Hippocampal formation (tissue), 2 donors: ENCODE measurements at places on chromosomes 2 and 18.

DNA sequence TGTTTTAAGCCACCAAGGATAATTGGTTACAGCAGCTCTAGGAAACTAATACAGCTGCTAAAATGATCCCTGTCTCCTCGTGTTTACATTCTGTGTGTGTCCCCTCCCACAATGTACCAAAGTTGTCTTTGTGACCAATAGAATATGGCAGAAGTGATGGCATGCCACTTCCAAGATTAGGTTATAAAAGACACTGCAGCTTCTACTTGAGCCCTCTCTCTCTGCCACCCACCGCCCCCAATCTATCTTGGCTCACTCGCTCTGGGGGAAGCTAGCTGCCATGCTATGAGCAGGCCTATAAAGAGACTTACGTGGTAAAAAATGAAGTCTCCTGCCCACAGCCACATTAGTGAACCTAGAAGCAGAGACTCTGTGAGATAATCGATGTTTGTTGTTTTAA is 3.5 kb upstream of the IL1F10 start:
- no peak for DNase-seq

GRCh38 chr18:50687491-50687890 is 127.6 kb downstream of the MAPK4 start:
- no peak for DNase-seq

DNA sequence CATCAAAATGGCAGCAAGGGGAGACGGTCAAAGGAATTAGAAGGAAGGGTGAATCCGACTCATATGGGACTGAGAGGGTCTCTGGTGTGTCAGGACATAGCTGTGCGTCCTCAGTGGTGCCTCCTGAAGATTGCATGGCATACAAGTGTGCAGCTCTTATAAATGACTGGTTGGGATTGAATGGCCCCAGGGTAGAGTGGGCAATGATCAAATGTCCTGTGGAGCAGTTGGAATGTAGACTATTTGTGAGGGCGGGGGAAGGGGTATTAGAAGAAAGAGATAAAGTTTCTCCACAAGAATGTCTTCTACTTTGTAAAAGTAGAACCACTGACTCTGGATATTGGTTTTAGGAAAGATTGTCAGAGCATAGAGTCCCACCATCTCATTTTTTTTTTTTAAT is 24.6 kb downstream of the CTLA4 start:
- DNase-seq, result no peak

- DNase-seq, result no peak
These were observed 84.1 kb downstream of the EPAS1 start for GRCh38 chr2:46381263-46381849.

- DNase-seq, result no peak
These were observed 132.0 kb downstream of the VWC2L start for GRCh38 chr2:214542866-214543265.

GRCh38 chr2:28581312-28581711 is 85.5 kb downstream of the PLB1 start:
- DNase-seq, result no peak

- DNase-seq, result no peak
These were observed 40.4 kb upstream of the RBM44 start for GRCh38 chr2:237758185-237758584.

- no peak for DNase-seq
These were observed 211.4 kb upstream of the CCDC150 start for GRCh38 chr2:196427986-196428634.

GRCh38 chr18:79738581-79739439 is 58.9 kb upstream of the KCNG2 start:
- peak; percentile 6 for DNase-seq

DNA sequence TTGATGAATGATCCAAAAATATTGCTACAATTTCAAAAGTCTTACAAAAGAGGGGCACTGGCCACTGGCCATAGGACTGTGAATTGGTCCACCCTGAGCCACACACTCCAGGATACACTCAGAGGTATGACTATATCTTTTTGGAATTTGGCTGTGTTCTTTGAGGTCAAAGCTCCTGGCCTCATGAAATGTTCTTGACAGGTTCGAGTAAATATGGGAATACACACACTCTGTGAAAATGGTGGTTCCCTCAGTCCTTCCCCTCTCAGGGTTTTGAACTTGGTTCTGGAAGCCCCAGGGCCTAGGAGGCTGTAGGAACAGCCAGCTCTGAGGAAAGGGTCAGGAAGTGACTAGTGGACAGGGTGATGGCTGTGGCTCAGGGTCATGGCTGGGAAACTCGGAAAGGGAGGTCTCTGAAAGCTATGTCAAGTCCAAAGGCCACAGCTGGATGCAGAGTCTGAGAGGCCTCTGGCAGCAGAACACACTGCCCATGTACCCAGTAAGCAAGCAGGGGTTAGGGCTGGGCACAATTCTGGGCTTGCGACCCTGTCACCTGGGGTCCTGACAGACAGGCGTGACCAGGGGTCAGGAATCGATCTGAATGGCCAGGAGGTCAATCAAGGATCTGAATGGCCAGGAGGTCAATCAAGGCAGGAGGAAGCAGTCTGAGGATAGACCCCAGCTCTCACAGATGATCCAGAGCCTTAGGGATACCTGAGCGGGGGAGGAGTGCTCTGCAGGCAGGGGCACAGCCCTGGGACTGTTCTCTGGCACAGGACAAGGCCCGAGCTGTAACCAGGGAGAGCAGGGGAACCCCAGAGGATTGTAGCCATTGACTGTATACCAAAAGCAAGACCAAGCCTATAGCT is 223.4 kb upstream of the SMAD2 start:
- no peak for DNase-seq

- no peak for DNase-seq
These were observed 43.6 kb upstream of the IHH start for GRCh38 chr2:219104107-219105035.

GRCh38 chr18:54561706-54562267 is 29.3 kb upstream of the DYNAP start:
- no peak for DNase-seq

DNA sequence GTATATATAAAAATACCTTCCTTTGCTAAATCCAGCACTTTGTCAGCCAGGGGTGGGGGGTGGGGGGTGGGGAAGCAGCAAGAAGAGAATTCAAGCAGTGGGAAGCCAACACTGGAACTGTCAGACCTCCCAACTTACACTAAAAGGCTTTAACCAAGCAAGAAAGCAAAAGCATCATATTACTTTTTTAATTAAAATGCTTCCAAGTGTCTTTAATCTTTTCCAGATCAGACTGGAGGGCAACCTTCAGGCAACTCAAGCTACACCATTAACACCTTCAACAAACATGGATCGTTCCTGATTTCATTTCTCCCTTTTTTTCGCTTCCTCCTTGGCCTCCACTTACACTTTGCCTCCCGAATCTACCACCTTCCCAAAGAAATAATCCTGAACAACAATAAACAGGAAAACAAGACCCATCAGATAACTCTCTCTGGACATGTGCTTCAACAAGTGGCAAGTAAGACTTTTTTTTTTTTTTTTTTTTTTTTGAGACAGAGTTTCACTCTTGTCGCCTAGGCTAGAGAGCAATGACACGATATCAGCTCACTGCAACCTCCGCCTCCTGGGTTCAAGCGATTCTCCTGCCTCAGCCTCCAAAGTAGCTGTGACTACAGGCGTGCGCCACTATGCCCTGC is 35.5 kb downstream of the ZNF521 start:
- DNase-seq, result no peak

- no peak for DNase-seq
These were observed 165.2 kb downstream of the SUCLG1 start for GRCh38 chr2:84293791-84294380.
